AG09319 (cell line): ENCODE measurements at places on chromosomes 4 and X.

DNA sequence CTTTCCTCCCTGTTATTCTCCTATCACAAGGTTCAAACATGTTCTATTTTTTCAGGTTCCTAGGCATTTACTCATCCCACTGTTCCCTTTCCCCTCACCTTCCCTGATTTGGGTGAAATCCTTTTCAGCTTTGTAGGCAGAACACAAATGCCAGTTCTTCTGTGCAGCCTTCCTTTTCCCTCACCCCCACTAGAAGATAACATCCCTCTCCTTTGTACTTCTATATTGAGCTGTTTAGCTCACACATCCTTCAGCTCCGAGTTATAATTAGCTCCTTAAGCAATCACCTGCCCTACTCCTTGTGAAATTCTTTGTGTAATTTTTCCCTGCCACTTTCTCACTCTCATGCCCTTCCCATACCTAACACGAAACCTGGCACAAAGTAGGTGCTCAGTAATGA is 240.9 kb downstream of the AR start:
- no peak for DNase-seq

DNA sequence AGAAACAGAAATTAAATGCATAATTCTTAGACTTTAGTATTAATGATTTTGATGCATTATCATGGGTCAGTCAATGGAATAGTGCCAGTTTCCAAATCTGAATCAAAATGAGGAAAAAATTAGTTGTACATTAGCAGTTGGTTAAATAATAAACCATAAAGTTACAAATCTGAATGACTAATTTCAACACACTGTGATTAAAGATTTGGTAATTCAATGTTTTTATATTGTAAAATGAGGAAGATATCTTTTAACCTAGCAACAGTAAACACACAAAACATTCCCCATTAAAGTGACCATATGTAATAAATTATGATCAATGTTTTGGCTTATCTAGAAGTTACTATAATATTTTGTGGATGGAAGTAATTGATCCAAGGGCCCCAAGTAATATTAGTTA is 1.6 kb downstream of the FBXO8 start:
- DNase-seq = no peak

- DNase-seq = no peak
These were observed 76.6 kb downstream of the HTRA3 start for GRCh38 chr4:8345946-8346814.

GRCh38 chrX:47296766-47297365 is 64.1 kb downstream of the USP11 start:
- no peak for DNase-seq

- DNase-seq = no peak
These were observed 105.7 kb downstream of the CEP44 start for GRCh38 chr4:174389439-174389838.

GRCh38 chr4:162485486-162485885 is 321.7 kb upstream of the FSTL5 start:
- no peak for DNase-seq

DNA sequence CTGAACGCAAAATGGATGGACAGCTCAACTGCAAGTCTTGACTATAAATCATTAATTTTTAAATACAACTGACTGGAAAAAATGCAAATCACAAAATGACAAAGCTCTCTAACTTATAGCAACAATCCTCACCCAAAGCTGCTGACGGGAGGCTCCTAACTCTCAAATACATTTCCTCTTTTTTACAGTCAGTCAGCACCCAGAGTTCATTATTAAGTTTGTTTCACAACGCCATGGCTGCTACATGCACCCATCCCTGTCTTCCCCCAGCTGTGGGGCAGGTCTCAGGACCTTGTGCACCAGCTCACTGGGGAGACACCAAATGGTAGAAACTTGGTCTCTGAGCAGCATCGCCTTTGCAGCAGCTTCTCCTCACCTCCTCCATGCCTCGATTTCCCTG is 97.6 kb downstream of the SLC34A2 start:
- no peak for DNase-seq

DNA sequence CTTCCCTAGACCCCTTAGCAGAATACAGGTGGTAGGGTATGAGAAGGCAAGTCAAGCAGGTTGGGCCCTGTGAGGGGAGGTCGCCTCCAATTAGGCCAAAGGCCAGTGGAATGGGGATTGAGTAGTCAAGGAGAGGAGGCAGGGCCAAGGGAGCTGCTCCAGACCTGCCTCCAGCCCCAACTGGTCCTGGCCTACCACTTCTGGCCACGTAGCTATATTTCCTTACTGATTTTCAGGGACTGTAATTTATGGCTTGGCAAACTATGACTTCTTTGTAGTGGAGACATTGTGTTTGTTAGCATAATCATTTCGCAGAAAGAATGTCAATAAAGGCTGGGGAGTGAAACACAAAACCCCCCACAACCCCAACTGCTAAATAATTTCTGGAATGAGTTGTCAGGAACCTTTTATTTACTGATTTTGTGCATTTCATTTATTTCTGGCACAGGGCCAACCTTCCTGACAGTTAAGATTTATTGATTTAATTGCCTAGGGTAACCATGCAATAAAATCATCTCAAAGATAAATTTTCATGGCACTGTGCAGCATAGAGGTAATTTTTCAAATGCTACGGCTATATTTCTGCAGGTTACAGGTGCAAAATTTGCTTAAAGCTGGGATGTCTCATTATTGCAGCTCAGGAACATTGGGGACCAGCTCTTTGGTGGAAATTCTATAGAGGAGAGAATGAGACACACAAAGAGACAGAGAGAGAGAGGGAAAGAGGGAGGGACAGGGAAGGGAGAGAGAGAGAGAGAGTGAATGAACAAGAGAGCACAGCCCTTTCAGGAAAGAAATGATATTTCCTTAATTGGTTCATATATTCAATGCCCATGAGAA is 494.9 kb downstream of the IDS start:
- DNase-seq = no peak

GRCh38 chrX:10549280-10549679 is 71.1 kb downstream of the MID1 start:
- DNase-seq = no peak

- DNase-seq = no peak
These were observed 100.0 kb downstream of the TEX13A start for GRCh38 chrX:105120463-105120862.

DNA sequence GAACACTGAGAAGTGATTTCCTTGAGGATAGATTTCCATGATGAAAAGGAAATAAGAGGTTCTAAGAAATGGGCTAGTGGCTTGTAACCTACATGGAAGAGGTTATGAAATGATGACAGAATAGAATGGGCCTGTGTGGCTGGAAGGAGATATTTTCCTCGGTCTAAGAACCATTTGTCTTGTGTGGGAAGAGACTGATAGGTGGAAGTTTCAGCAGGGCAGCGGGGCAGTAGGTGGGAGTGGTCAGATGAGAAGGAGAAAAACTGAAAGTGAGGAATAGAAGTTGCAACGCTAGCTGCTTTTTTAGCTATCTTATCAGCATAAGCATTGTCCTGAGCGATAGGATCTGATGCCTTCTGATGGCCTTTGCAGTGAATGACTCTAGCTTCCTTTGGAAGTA is 211.4 kb upstream of the GALNT7 start:
- no peak for DNase-seq

DNA sequence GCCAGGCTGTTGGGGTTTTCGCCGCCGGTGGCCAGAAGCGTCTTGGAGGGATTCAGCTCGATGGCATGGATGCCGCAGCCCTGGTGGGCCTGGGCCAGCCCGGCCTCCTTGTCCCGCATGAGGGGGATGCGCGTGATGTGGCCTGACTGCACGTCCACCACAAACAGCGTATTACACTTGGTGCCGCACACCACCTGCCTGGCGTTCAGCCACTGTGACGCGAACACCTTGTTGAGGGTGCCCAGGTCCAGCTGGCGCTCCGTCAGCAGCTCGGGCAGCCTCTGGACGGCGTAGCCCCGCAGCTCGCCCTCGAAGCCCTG is 728 bp downstream of the DCAF12L2 start:
- no peak for DNase-seq

DNA sequence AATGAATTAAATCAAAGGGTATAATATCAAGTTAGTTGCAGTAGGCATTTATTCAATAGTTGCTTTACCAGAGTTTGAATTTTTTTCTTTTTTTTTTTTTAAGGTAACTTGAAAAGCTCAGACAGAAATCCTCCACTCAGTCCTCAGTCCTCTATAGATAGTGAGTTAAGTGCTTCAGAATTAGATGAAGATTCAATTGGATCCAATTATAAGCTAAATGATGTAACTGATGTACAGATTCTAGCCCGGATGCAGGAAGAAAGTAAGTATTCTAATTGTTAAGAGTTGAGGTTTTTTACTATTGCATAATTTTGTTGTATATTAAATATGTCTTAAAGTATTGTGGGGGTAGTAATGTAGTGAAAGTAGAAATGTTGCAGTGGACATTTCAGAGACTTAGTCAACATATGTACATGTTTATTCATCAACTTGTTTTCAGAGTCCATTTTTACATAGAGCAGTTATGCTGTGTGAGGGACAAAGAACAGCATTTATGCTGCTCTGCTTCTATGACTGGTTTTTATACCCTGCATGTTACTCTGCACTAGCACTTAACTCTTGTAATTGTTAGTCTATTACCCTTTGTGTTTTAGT is 38.4 kb downstream of the SLAIN2 start:
- no peak for DNase-seq

GRCh38 chr4:175297965-175298565 is 379.9 kb downstream of the ADAM29 start:
- no peak for DNase-seq

GRCh38 chr4:149161247-149161646 is 654.4 kb downstream of the IQCM start:
- no peak for DNase-seq

- no peak for DNase-seq
These were observed 959 bp downstream of the BRS3 start for GRCh38 chrX:136488706-136489105.

DNA sequence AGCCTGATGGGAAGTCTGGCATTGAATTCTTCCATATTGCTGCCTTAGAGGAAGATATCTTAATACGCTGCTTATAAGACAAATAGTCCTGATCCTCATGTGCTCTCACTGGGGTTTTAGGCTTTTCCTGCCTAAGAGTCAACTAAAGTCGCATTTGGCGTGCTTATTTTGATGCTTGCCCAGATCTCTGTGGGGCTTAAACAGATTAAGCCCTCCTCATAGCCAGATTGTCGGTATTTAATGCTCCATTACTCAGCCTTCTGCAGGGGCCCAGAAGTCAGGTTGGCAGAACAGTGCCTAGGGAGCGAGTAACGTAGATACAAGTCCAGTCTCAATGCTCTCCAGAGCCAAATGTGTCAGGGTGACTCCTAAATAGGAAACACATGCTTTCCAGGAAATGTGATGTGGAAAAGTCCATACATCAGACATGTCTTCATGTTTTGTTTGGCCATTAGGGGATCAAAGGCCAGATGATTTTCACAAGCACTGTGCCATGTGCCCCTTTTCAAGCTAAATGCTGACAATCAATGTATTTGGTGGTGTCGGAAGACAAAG is 262.8 kb downstream of the PRDM5 start:
- DNase-seq = no peak

DNA sequence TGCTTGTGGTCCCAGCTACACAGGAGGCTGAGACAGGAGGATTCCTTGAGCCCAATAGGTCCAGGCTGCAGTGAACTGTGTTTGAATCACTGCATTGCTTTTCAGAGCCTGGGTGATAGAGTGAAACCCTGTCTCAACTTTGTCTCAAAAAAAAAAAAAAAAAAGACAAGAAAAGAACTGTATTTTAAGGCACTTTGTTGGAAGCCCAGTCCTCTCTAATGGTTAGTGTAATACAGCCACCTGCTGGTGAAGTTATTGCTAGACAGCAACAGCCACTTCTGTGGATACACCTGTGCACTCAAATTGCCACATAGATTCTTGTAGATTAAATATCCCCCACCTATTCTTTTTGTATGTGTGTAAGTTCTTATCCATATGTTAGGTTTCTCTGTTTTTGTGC is 10.1 kb upstream of the FGG start:
- no peak for DNase-seq

DNA sequence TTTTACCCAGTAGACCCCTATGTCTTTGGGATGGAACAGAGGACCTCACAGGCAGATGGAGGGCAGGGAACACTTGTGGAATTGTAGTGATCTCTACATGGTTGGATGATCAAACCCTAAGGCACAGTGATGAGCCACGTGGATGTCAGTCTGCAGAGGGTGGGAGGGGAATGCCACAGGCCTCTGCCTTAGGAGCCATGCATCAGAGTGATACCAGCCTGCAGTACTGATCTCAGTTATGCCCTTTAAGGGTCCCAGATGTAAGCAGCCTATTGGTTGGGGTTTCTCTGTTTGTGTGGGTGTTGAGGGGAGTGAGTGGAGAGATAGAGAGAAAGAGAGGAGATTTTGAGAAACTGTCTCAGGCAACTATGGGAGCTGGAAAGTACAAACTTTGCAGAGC is 39.9 kb upstream of the XAGE1B start:
- no peak for DNase-seq

DNA sequence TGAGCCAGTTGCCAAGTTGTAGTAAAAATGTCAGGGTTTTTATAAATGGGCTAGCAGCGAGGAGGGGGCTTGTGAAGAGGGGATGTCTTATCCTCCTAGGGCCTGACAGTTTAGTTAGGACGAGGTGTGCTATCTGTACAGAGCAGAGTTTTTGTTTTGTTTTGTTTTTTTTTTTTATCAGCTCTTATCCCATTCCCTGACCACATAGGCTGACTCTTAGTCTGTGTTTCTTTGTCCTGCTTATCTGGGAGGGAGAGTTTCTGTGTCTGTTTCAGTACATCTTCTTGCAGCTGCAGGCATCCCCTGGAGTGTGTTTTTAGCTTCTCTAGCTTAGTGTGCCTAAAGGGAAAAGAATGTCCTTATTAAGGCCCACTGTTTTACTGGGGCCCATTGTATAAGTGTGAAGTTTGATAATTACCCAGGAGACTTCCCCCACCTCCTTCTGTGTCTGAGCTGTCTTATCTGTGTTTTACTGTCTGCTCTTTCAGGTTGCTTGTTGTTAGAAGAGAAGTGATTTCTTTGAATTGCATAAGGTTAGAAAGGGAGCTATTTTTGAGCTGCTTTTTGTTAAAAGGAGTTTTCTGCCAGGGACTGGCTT is 32.0 kb downstream of the PAGE2 start:
- no peak for DNase-seq

DNA sequence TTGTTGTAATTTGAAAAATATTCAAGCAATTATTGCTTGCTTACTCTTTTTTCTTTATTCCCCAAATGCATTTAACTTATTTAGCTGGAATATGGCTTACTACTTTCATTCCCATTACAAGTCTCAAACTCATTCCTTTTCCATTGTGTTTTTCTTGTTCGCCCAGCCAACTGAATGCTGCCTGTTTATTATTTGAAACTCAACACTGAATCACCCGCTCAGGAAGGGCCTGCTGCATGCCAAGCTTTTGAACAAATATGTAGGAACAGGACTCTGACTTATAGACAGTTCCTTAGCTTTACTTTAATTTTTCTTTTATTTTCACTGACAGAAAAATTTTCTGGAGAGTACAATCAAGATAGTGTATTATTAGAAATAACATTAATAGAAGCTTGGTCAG is 12.9 kb downstream of the PCDH18 start:
- DNase-seq = no peak
